ENCODE measurements at places on chromosomes 1 and 21. TPM values are rescaled to one million over a fixed set of nuclear protein-coding genes. Genes with fewer than 3 reads are reported as not detected.

GRCh38 chr1:207862241-207862787 is 48.6 kb downstream of the CD34 start:
- peaks cover 9% of the 10 kb centered on the region for H3K36me3 ChIP-seq
- H3K4me1 ChIP-seq, result peaks cover 43% of the 10 kb centered on the region

DNA sequence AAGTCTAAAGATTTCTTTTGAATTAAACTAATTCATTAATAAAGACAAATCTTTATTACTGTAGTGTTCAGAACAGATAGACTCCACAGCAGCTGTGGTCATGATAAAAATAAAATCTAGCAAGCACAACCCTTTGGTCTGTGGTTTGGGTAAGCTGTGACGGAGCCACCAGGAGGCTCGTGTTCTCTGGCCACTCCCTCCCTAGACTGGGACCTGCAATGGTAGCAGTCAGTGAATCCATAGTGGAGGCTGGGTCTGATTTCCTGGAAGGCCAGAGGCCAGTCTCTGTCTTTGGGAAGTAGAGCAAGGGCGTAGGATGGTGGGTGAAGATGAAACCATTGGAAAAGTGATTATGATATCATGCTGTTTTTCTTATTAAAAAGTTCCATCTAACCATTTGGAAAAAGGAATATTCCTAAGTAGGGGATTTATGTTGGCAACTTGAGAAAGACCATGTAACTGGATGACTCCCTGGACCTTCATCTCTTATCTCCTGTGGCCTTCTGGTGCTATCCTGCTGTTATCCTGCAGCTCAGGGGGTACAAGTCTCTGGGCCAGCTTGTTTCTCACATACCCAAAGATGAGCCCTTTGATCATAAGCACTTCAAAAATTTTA is 39.0 kb downstream of the TENT5C start:
- H3K27ac ChIP-seq, result no peak overlapping the region
- no peaks in the 10 kb centered on the region for H3K4me1 ChIP-seq

FAM163A gene
- not detected for polyA plus RNA-seq

- no peaks in the 10 kb centered on the region for H3K36me3 ChIP-seq
- H3K4me3 ChIP-seq, result no peak overlapping the region
- H3K27ac ChIP-seq, result peak overlapping the region; percentile 58
- H3K4me1 ChIP-seq, result peaks cover 51% of the 10 kb centered on the region
Observed at GRCh38 chr21:34692458-34693020, 23.7 kb downstream of the CLIC6 start.

DNA sequence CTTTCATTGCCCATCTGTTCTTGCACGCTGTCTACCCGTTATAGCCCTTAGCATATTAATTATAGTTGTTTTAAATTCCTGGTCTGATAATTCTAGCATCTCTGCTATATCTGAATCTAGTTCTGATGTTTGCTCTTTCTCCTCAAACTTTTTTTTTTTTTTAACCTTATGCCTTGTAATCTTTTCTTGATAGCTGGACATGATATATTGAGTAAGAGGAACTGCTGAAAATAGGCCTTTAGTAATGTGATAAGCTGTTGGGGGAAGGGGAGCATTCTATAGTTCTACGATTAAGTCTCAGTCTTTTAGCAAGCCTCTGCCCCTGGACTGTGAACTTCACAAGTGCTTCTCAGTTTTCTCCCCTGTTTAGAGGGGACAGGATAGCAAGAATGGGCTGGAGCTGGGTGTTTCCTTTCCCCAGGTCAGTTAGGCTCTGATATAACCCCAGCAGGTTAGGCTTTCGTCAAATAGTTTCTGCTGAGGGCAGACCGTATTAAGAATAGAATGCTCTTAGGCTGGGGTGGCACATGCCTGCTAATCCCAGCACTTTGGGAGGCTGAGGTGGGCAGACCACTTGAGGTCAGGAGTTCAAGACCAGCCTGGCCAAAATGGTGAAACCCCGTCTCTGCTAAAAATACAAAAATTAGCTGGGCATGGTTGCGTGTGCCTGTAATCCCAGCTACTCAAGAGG is 62.2 kb downstream of the ZFYVE9 start:
- peak overlapping the region; percentile 25 for H3K27ac ChIP-seq
- H3K4me1 ChIP-seq, result peaks cover 8% of the 10 kb centered on the region
- H3K4me3 ChIP-seq, result no peak overlapping the region
- H3K27me3 ChIP-seq, result no peaks in the 10 kb centered on the region

PYHIN1 gene
- polyA plus RNA-seq, result 0.42 TPM

PAPPA2 gene
- polyA plus RNA-seq, result not detected

DNA sequence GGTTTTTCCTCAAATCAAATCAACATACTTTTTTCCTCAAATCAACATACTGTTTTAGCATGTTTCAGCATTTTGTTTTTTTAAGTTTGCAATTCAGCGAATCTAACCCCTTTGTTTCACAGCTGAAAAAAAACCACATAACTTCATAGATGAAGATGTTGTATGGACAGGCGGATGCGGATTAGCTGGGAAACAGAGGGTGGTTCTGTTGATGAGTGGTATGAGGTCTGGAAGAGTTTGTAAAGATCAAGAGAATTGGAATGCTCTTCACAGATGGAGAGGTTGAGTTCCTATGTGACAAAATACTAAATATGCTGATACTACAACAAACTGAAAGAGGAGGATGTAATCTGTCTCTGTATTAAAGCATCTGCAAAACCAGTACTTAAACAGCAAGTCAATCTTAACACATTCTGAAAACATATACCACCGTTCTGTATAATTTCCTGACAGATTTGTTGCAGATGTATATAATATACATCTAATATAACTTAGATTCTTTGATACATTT is 10.6 kb upstream of the LEPR start:
- DNase-seq, result no peak
- H3K36me3 ChIP-seq, result no peaks in the 10 kb centered on the region
- no peaks in the 10 kb centered on the region for H3K27me3 ChIP-seq
- H3K27ac ChIP-seq, result no peak overlapping the region
- H3K4me3 ChIP-seq, result no peak overlapping the region

CYP2J2 gene
- 0.12 TPM for polyA plus RNA-seq

DNA sequence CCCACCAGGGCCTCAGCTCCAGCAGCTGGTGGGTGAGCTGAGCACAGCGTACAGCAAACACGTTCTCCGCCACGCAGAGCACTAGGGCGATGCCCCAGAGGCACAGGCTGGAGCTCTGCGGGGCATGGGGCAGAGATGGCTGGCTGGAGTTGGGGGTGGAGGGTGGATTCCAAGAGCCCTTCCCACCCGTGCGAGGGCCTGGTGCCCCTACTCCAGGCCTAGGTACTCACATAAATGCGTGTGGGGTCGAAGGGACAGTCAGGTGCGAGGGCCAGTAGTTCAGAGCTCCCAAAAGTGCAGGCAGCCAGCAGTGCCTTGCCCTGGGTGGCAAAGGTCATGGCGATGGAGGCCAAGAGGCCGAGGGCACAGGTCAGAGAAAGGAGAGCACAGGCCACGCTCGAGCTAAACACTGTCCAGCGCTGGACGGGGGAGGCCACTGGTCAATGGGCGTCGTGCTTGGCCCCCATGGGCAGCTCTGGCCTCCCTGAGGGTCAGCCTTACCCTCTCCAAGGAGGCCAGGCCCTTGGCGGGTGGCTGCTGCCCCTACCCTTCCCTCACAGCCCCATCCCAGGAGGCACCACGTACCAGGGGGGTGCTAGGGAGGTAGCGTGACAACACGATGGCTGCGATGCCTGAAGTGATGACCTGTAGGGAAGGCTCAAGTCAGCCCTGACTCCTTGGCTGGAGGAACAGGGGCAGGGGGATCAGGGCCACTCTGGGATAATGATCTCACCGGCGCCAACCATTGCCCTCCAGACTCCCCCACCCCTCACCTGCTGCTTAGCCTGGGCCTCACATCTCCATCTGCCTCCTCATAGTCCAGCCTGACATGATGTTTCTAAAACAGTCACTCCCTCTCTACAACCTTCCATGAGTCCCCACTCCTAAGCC is 5.6 kb downstream of the TMEM54 start:
- H3K27me3 ChIP-seq, result peaks cover 10% of the 10 kb centered on the region
- H3K4me1 ChIP-seq, result no peaks in the 10 kb centered on the region
- no peak for DNase-seq
- no peaks in the 10 kb centered on the region for H3K36me3 ChIP-seq

DNA sequence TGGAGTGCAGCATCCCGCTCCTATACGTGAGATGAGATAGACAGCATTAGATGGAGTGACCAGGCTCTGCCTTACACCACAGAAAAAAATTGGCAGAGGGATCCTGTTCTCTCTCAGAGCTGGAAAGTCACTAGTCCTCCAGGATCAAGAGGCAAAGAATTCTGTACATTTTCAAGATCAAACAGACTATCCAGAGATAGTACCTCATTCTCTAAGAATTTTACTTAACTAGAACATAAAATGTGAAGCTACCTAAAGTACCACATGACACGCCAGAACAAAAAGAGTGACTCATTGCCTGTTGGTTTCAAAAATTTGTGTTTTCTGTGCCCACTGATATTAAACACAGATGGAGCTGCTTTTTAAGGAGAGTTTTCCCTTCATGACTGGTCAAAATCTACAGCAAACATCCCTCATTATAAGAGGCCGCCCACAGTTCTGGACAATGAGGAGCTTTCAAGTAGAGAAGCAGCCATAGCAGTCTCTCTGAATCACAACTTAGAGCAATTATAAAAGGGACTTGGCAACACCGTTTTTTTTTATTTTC is 32.3 kb downstream of the CD160 start:
- no peak overlapping the region for H3K27ac ChIP-seq
- no peak for DNase-seq
- no peaks in the 10 kb centered on the region for H3K27me3 ChIP-seq
- H3K36me3 ChIP-seq, result peaks cover 19% of the 10 kb centered on the region
- no peaks in the 10 kb centered on the region for H3K4me1 ChIP-seq

RHCE gene
- polyA plus RNA-seq, result 0.25 TPM

DNA sequence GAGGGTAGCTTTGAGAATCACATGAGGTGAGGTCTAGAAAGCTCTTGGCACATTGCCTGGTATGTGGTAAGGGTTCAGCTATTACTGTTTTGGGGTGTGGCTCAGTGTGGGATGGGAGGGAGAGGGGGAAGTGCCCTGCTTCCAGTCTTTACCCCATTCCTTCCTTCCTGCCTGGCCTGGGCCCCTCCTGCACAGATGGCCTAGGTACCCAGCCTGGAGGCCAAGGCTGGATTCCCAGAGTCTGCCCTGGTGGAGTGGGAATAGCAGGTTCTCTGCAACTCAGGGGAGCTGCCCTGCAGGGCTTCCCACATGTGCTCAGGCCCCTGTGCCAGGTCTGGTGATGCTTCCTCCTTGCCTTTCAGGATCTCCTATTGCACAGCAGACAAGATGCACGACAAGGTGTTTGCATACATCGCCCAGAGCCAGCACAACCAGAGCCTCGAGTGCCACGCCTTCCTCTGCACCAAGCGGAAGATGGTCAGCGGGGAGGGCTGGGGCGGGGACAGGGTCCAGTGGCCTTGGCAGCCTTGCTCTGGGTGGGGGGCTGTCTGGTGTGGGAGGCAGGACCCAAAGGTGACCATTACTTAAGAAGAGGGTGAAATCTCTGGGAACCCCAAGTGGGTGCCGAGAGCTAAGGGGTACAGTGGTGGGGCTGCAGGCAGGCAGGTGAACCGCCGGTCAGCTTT is 13.5 kb downstream of the LDLRAP1 start:
- H3K4me1 ChIP-seq, result peaks cover 22% of the 10 kb centered on the region
- DNase-seq, result no peak
- H3K4me3 ChIP-seq, result no peak overlapping the region
- no peaks in the 10 kb centered on the region for H3K36me3 ChIP-seq
- no peak overlapping the region for H3K27ac ChIP-seq

ETNK2 gene
- not detected for polyA plus RNA-seq

DNA sequence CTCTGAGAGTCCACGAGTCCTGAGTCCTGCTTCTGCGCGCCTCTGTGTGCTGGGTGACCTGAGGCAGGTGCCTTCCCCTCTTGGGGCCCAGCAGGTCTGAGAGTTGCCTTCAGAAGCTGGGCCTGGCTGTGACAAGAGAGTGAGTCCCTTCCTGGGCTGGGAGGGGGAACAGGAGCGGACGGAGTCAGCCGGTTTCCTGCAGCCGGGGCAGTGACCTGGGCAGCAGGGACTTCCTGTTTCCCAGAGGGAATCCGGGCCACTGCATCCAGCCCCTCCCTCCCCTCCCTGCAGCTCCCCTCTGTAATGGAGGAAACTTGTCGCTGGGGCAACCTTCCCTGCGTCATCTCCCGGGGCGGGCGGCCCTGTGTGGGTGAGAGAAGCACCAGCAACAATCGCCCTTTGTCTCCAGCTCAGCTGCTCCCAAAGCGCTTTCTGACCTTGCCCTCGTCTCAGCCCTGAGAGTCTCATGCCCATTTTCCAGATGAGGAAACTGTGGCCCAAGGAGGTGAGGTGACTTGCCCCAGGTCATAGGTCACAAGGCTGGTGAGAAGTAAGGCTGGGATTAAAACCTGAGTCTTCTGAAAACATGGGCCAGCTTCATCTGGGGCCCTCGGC is 61.1 kb downstream of the SDC3 start:
- no peak for DNase-seq
- H3K27me3 ChIP-seq, result peaks cover 2% of the 10 kb centered on the region
- no peak overlapping the region for H3K27ac ChIP-seq
- H3K36me3 ChIP-seq, result no peaks in the 10 kb centered on the region
- no peak overlapping the region for H3K4me3 ChIP-seq

AMY1C gene
- 0.12 TPM for polyA plus RNA-seq

DNA sequence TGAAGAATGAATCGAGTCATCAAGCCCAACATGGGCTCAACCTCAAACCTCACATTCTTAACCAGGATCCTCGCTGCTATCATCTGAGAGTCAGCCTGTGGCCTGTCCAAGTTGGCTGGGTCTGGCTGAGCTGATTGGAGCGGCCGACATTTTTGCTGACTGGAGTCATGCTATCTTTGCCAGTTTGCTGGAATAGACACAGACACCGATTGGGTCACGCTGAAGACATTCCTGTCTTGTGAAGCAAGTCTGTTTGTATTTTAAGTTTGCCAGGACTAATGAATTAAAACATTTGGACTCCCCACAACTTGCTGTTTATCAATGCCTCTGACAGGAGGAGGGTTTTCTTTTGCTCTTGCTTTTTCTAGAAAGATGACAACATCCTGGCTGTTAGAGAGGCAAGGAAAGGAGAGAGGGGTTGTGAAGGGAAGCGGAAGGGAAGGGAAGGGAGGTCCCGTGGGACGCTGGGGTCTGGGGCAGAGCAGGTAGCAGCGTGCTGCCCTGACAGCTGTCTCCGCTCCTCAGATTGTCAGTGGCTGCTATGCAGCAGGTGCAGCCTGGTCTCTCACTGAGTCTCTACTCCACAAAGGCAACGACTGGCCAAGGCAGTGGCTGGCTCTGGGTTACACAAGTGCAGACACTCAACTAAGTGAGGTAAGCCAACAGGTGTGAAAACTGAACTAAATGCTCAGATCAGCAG is at the start of gene MAP3K7CL:
MAP3K7CL (plus strand) TSS at position 375 of the 700 bp plus-strand sequence. CDS start 2,701 bp downstream, outside the sequence.
- H3K4me3 ChIP-seq, result no peak within 1 kb of the TSS
- H3K4me1 ChIP-seq, result peaks cover 11% of the 10 kb centered on the region
- H3K27me3 ChIP-seq, result no peaks in the 10 kb centered on the region
- H3K36me3 ChIP-seq, result no peaks in the 10 kb centered on the region
- DNase-seq, result no peak
- no peak within 1 kb of the TSS for H3K27ac ChIP-seq

DNA sequence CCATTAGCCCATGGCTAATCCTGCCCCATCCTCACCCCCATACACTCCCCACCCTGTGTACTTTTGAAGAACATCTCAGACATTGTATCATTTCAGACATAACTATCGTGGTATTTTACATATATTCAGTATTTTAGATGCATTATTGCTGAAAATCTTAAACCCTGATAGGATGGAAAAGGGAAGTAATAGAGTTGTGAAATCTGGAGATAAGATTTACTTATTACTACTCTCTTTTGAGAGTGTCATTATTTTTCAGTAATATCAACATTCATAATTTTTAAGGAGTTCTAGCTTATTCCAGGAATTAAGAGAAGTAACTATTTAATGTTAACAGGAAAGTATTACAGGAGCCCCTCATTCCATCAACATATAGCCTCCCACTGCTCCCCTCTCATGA is 34.4 kb downstream of the ADCY10 start:
- H3K4me3 ChIP-seq, result no peak overlapping the region
- no peaks in the 10 kb centered on the region for H3K4me1 ChIP-seq
- H3K27ac ChIP-seq, result no peak overlapping the region
- no peaks in the 10 kb centered on the region for H3K36me3 ChIP-seq
- no peak for DNase-seq
- no peaks in the 10 kb centered on the region for H3K27me3 ChIP-seq

HDGF gene
- polyA plus RNA-seq, result 45.1 TPM

All from GM12878 (cell line).